ENCODE measurements at places on chromosomes 7 and 10.
A peak's percentile ranks its signal among the peaks of the same experiment; 100 is the strongest.

GRCh38 chr7:35691827-35692307, 3.1 kb downstream of the HERPUD2 start:
- DNase-seq, result no peak

- no peak for DNase-seq
Observed at GRCh38 chr10:15158972-15159371, 9.5 kb downstream of the NMT2 start.

- no peak for DNase-seq
Observed at GRCh38 chr10:116274064-116274904, 1.3 kb upstream of the GFRA1 start.

GRCh38 chr7:156021471-156021870, 209.2 kb upstream of the SHH start:
- DNase-seq, result no peak

GRCh38 chr7:129388333-129389098, 45.7 kb upstream of the STRIP2 start:
- DNase-seq, result no peak

GRCh38 chr7:37942934-37943610, 22.6 kb downstream of the EPDR1 start:
- DNase-seq, result no peak

- DNase-seq, result peak; percentile 72
Observed at GRCh38 chr7:35519971-35520809, 174.7 kb downstream of the HERPUD2 start.

DNA sequence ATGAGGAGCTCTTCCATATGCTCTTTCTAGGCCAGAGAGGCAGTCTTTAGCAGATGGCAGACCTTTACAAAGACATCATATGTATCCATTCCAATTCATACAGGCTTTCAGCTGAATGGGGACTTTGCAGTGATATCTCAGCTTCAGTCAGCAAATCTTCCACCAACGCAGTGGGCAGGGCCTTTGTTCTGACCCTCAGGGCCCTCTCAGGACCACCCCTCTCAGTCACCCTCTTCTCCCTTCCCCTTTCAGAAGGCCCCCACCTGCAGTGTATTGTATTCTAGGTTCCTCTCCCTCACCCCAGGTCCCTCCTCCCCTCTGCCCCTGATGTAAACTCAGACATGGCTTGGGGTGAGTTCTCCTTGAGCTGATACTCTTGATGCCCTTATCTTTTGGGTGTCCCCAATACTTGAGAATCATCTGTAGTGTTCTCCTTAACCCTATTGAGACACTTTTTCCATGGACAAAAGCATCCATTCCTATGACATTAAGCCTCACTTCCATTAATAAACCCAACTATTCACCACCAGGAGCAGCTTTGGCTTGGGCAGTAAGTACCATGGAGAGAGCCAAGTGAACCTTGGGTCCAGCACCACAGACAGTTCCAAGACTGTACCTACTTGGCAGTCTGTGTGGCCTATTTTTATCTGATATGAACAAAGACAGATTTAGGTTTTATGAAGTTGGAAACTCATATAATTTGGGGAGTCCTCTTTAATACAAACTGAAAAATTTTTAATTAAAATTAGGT, 62.7 kb downstream of the ADCYAP1R1 start:
- DNase-seq, result no peak

- DNase-seq, result no peak
Observed at GRCh38 chr10:22478555-22479334, 133.4 kb downstream of the SPAG6 start.

GRCh38 chr10:117656385-117657367, 114.1 kb downstream of the EMX2 start:
- no peak for DNase-seq

- no peak for DNase-seq
Observed at GRCh38 chr7:135076882-135077281, 71.0 kb upstream of the TMEM140 start.

- peak; percentile 49 for DNase-seq
Observed at GRCh38 chr10:11874568-11875493, 51.7 kb downstream of the PROSER2 start.

GRCh38 chr10:114767101-114767985, 54.2 kb upstream of the FHIP2A start:
- DNase-seq, result no peak

- DNase-seq, result peak; percentile 52
Observed at GRCh38 chr7:103059471-103059870, 15.1 kb downstream of the FBXL13 start.

DNA sequence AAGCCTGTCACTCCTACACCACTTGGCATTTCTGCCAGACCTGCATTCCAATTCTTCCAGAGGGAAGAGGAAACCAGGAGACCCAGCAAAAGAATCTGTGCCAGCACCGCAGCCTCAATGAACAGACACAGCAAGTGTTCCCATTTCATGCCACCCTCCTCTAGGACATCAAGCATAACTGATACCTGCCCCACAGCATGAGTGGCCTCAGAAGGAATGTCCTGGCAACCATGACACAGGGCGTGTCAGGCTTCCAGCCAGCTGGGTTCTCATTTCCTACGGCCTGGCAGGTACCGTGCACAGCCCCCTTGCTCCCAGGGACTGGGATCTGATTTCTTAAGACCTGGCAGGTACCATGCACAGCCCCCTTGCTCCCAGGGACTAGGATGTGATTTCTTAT, 7.8 kb downstream of the MAD1L1 start:
- DNase-seq, result no peak

- DNase-seq, result no peak
Observed at GRCh38 chr7:55594870-55595269, 22.6 kb upstream of the VOPP1 start.

DNA sequence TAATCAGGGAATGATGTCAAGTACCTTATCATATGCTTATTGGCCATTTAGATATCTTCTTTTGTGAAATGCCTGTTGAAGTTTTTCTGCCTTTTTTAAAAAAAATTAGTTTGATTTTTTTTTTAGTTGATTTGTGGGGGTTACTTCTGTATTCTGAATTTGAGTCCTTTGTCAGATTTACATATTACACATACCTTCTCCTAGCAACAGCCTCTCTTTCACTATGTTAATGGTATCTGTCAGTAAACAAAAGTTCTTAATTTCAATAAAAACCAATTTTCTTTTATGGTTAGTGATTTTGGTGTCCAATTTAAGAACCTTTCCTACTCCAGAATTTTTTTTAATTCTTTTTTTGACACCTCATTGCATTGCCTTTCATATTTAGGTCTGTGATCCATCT, 52.0 kb downstream of the CSGALNACT2 start:
- no peak for DNase-seq

- peak; percentile 85 for DNase-seq
Observed at GRCh38 chr7:128155100-128155740, 85.9 kb upstream of the LEP start.

DNA sequence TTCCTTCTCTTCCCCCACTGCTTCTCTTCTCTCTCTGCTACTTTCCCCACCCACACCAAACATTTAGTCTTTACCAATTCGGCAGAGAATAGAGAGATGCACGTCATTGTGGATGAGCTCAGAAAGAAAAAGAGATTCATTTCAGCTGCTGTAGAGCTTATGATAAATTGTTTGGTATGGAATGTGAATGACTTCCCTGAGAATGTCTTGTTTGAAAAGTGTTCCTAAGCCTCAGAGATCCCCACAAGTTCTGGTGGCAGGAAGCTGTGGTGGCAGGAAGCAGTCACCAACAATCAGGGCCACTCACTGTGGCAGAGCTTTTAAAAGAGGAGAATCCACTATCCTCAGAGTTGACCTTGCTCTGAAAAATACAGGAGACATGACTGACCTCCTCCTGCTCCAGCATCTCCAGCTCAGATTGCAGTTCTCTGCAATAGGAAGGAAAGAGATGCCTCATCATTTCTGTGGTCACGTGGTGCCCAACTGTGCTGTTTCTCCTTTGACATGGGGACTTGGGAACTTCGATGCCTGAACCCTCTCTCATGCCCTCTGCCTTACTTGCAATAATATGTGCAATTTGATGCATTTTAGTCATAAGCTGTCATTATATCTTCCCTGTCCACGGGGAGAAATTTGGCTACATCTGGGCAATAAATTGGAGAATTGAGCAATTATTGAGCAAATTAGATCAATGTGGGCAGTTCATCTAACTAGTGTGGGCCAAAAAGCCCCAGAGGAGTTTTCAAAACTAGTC, 76.5 kb downstream of the BMPER start:
- no peak for DNase-seq

DNA sequence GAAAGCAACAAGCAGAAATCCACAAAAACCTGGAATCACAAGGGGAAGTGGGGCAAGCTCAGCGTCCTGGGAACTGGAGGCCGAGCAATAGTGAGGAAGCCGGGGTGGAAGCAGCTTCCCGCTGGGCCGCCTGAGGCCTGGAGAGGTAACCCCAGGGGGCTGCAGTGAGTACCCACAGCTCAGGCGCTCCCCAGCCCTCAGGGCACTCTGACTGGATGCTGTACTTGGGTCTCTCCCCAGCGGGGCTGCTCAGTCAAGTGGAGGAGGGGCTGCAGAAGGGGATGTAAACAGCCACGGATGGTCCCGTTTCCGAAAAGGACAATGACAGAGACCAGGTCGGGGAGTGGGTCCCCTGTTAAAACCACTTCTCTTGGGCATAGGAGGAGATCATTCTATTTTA, 50.3 kb downstream of the SLIT1 start:
- DNase-seq, result no peak

GRCh38 chr7:69817121-69817520, 218.8 kb downstream of the AUTS2 start:
- DNase-seq, result no peak

DNA sequence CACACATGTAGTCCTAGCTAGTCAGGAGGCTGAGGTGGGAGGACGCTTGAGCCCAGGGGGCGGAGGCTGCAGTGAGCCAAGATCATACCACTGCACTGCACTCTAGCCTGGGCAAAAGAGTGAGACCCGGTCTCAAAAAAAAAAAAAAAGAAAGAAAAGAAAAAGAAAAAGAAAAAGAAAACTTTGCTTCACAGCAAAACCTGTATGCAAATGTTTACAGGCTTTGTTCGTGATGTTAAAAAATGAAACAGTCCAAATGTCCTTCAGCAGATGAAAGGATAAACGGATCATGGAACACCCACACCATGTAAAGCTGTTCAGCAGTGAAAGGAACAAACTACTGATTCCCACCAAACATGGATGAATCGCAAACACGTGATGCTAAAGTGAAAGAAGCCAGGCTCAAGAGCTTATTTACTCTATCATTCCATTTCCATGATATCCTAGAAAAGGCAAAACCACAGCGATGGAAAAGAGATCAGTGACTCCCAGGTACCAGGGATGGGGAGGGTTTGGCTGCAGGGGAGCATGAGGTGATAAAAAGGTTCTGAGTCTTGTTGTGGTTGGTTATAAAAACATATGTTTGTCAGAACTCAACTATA, 15.1 kb downstream of the LRRC20 start:
- no peak for DNase-seq

DNA sequence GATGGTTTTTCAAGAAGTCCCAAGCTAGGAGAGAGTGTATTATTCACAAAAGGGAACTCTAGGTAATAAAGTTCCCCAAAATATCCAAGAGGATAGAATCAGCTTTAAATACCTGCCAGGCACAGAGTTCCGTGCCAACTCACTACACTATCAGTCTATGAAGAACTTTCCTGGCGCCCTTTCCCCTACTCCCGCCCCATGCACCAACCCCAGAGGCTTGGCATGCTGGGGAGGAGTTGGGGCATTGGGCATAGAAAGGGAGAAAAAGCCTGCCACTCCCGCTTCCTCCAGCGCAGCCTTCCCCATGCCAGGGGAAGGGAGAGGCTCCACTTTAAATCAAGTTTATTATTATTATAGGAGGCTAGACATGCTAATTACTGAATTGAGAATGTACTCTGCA, 54.9 kb downstream of the ZNF800 start:
- DNase-seq, result no peak

GRCh38 chr7:78080811-78081210, 282.2 kb downstream of the PHTF2 start:
- no peak for DNase-seq
